ENCODE measurements at places on chromosomes 7 and 10.
A peak's percentile ranks its signal among the peaks of the same experiment; 100 is the strongest.

- DNase-seq = no peak
Observed at GRCh38 chr7:96303686-96304443, 18.0 kb downstream of the SLC25A13 start.

DNA sequence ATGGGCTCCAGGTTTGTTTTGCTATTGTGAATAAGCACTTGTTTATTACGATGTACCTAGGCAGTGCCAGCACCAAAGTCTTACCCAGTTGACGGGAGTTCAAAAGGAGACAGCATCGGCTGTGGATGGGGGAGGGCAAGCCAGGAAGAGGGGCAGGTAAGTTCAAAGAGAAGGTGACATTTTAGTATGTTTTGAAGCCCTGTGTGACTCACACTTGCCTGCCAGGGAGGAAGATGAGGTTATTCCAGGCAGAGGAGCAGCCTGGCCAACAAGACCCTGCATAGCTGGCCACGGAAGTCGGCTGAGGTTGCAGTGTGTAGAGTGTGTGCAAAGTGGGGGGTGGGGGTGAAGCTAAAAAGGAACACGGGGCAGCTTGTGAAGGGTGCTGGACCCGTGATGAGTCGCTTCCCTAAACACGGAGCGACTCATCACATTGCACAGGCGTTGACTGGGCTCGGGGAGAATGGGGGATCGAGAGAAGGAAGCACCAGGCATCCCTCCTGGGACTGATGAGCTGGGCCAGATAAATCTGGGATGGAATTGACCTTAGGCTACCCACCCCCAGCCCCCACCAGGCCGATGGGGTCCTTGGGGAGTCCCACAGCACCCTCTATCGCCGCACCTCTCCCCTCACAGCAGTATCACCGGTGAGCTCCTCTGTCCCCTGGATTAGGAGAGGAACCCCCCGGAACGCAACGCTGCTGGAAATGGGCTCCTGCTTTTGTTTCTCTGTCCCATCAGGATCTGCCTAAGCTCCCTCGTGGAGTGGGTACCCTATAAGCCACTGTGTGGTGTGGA, 97.9 kb upstream of the IKZF1 start:
- peak; percentile 94 for DNase-seq

GRCh38 chr7:150904011-150904909, 51.9 kb downstream of the AOC1 start:
- DNase-seq = no peak

- DNase-seq = no peak
Observed at GRCh38 chr10:91955114-91955513, 31.5 kb downstream of the BTAF1 start.

DNA sequence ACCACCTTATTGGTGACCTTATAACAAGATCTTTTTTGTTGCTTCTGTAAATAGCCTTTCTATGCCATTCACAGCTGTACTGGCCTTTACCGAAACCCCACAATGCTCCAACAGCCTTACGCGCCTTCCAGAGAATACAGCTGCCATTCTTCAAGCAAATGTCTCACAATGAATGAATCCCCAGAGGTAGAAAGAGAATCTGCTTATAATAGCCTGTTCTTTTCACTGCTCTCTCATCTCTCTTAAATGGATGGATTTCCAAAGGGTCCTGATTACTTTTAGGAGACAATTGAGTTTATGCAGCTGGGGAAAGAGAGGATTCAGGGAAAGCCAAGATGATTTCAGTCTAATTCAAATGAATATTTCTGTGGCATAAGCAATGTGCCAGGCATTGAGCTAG, 183.1 kb upstream of the PDE1C start:
- DNase-seq = no peak

GRCh38 chr10:5961405-5962100, 15.8 kb downstream of the IL15RA start:
- no peak for DNase-seq

- DNase-seq = no peak
Observed at GRCh38 chr10:74929197-74929596, 102.8 kb downstream of the KAT6B start.

DNA sequence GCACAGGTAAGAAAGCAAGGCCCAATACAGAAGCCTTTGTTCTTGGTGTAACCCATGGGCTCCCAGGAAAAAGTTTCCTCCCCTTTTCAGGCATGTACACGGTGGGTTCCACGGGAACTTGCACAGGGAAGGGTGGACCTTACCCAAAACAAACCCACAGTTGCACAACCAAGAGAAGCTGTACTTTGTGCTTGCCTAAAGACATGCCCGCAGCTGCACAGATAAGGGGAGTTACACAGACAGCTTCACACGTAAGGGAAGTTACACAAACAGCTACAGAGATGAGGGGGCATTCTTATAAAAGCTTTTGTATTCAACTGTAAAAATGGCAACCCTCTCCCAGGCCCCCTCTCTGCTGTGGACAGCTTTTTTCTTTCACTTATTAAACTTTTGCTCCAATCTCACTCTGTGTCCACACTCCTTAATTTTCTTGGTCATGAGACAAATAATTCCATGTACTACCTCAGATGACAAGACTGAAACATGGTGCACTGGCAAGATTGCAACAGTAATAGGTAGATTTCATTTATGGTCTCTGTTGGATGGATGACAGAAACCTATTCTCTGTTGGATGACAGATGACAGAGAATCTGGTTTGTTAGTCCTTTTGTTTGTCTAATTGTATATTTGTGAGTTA, 72.9 kb downstream of the ATE1 start:
- no peak for DNase-seq
